ENCODE measurements at places on chromosomes 12 and 14.

DNA sequence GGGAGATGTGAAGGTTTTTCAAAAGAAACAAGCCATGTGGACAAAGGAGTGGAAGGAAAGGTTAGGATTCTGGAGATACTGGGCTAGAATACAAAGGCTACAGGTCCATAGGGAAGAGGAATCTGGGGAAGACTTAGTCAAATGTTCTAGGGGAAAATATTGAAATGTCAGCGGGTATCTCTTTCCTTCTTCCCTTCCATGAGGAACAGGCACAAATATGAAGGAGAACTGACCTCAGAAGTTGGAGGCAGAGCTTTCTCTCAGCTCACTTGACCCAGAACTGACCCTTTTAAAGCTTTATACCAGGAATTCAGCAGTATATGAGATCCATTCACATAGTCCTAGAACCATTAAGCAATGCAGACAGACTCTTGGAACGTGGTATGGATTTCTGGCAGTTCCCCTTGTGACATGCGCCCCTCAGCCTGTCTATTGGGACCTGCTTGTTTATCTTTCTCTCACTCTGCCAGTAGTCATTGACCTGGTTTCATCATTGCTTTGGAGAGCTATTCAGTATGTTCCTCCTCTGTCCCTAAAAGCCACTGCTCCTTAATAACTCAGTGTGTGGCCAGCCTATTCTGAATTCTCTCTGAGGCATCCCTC lies 43.0 kb upstream of the GSG1 start:
- no peak for DNase-seq

DNA sequence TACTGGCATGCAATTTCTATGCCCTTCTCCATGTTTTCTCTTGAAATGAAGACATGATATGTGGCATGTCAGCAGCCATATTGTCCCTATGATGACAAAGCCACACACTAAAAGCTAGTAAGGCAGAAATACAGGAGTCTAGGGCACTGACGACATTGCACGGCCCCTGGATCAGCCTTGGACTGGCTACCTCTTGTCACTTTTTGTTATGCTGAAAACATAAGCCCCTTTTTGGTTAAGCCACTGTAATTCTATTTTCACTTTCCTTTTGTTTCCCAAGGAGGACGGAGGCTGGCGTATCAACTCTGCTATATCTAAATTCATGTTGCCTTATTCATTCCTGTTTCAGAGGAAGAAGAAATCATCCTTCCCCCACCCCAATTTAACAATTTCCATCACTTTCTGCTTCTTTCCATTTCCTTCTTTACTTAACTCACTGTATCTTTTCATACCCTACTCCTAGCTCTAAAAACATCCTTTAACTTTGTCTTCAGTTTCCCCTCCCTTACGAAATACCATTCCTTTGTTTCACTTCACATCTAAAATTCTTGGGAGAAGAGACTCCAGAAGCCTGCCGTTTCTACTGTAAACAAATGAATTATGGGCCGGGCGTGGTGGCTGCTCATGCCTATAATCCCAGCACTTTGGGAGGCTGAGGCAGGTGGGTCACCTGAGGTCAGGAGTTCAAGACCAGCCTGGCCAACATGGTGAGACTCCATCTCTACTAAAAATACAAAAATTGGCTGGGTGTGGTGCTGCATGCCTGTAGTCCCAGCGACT lies 364.1 kb downstream of the PCNX1 start:
- DNase-seq, result no peak

DNA sequence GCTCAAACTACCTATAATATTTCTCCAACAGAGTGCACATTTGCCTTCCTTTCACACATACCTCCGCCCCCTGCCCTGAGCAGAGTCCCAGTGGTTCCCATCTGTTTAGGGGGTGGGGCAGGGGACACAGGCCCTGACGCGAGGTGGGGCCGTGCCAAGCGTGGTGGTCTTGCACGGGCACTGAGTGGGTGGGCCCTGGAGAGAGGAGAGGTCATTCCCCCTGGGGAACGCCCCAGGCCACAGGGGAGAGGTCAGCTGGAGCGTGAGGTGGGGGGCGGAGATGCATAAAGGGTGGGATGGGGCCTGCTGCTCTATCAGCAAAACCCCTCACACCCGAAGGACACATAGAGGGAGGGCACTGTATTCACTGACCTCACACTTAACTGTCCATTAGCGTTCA lies 441.9 kb downstream of the TMEM121 start:
- no peak for DNase-seq

DNA sequence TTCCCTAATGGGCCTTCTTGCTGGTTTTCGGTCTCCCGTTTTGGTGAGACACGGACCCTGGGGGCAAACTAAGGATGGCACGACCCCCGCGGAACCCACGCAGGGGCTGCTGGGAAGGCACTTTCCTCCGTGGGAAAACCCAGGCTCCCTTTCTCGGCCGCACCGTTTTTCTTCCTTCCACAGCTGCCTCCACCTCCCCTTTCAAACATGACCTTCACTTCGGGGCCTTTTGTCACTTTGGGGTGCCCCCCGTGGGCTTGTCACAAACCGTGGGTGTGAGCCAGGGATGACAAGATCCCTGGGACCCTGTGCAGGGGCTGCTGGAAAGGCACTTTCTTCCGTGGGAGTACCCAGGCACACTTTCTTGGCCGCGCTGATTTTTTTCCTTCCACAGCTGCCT lies 268.7 kb downstream of the ALG10 start:
- DNase-seq, result no peak

DNA sequence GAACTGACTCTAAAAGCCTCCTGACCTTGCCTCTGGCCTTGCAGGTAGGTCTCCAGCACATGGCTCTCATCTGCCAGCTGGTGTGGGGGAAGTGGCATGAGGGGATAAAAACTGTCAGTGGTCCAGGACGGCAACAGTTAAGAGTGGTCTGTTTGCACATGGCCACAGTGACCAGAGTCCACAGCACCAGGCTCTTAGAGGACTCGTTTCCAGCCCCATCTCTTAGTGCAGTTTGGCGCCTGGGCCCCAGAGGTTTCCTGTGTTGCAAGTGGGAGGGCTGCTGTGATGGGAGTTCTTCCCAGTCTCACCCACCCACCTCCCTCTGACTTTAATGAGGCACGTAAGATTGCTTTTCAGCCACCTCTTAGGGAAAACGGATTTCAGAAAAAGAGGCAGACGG lies 37.0 kb downstream of the APPL2 start:
- no peak for DNase-seq

- no peak for DNase-seq
Observed at GRCh38 chr14:63542231-63542999, 762 bp downstream of the PPP2R5E start.

DNA sequence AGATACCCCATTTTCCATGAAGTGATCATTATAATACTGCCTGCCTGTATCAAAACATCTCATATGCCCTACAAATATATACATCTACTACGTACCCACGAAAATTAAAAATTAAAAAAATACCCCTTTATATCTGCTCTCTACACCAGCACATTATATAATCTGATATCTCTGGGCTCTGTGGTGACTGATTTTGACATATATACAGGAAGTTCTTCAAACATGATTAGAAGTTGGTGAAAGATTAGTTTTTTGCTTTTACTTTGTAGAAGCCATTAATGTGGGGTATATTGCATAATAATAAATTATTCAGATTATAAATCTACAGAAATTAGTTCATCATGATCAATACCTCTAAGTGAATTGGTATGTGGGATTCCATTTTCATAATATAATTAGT lies 126.7 kb upstream of the MDM1 start:
- no peak for DNase-seq

DNA sequence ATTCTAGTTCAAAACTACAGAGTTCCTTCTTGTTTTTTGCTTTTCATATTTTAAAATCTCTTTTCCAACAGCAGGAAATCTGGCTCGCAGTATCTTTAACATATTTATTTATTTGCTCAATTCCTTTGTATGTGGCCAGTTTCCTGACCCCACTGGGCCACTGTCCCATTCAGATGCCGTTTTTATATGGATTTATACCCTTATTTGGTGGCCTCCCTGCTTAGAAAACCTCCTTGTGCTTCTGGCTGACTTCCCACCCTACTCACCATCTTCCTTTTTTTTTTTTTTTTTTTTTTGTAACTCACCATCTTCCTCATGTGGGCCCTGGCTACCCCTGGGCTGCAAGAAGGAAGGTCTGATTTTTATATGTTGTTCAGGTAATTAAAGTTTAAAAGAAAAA lies 53.9 kb downstream of the TTLL5 start:
- no peak for DNase-seq

DNA sequence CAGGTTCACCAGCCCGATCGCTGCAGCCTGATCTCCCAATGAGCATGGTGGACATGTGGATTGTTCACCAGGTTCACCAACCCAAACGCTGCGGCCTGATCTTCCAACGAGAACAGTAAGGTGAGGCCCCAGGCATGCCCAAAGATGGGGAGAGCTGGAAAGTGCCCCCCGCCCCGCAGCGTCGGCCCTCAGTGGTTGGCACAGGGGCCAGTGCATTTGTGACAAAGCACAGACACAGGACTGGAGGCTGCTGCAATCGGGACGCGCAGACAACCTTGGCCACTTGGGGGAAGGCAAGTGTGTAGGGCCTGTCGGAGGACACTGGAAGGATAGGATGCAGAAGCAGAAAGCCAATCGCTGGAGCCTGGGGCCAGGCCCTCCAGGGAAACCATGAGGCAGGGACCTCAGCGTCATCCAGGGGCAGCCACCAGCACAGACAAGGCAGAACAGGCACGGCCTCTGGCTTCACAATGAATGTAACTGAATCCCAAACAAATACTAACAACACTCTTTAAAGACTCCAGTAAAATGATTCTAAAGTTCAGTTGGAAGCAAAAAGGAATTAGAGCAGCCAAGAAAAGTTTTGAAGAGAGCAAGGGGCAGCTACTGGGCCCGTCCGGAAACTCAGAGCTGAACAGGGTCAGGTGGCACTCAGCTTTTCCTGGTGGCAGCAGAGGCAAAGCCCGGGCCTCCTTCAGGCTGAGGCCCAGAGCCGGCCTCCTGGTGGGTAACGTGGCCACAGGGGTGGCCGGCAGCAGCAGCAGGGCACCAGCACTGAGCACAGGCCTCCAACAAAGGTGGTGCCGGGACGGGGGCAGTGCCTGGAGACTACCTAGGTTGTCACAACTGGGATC lies 13.3 kb downstream of the BRF1 start:
- DNase-seq, result no peak

- DNase-seq, result no peak
Observed at GRCh38 chr14:61503167-61503801, 181.9 kb downstream of the PRKCH start.

DNA sequence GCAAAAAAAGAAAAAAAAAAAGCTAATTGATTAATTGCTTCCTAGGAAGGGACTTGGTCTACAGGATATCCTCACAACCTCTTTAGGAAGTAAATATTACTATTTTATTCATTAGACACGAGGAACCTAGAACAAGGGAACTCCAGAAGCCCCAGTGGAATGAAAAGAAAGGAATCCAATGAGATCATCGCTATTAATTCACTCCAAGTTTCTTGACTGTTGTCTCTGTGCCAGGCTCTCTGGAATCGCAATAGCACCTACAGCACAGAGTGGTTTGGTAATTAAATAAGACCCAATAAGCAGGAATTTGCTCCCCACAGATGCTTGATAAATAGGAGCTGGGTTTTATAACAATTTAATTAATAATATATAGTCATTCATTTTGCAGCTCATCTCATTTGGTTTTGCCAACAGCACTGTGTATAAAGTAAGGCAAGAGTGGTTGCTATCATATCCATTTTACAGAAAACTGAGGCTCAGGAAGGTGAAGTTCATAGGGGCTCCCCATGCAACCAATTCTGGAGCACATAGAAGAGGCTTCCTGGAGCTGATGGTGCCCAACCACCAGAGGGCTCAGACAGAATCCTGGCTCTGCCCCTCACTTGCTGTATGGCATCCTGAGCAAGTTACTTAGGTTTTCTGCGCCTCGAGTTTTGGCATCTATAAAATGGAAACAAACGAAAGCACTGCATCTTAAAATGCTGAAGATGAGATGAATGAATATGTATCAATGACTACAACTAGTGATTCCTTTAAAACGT lies 420.2 kb downstream of the MED13L start:
- DNase-seq, result no peak

DNA sequence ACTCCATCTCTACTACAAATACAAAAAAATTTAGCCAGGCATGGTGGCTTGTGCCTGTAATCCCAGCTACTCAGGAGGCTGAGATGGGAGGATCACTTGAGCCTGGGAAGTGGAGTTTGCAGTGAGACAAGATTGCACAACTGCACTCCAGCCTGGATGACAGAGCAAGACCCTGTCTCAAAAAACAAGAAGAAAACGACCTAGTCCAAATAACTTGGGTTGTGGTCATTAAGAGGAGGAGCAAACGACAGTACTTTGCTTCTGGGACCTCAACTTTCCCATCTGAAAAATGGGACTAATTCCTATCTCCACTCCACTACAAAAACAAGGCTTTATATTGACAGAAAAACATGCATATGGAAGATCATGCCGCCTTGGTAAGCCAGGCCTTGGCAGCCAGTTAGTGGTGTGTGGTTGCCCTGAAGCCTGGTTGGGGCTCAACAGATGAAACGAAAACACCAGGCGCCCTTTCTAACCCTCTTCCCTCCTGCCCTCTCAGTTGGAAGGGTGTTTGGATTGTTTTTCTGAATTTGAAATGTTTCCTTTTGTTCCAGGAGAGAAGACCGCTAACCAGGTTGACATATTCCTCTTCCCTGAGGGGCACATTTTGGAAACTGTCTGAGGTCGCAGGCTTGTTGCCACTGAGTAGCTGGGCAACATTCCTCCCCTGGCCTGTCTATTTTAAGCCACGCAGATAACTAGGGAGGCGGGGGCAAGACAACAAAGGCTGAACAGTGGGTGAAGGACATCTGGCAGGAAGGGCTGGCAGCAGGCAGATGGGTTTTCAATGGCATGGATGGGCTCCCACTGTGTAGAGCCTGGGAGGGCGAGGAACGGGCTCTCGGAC lies 13.7 kb upstream of the VPS37B start:
- DNase-seq, result peak; percentile 66

GRCh38 chr12:123058481-123058880 lies 78.0 kb downstream of the ARL6IP4 start:
- DNase-seq, result no peak

- DNase-seq, result no peak
Observed at GRCh38 chr12:111687255-111687654, 1.4 kb downstream of the ACAD10 start.

DNA sequence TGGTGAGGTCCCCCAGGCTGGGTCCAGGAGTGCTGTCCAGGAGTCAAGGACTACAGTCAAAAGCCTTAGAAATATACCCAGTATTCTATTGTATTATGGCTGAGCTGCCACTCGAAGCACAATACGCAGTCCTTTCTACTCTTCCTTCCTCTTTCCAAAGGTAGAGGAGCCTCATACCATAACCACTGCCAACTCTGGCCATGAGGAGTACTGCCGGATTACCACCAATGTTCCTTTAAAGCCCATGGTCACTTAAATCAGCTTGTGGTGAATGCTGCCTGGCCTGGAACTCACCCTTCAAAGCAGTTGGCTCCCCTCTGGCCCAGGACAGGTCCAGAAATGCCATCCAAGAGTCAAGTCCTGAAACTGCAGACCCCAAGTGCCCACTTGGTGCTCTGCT lies 425.4 kb downstream of the SLC16A7 start:
- no peak for DNase-seq

GRCh38 chr12:7782055-7782454 lies 7.1 kb upstream of the NANOG start:
- DNase-seq, result no peak

GRCh38 chr12:101591781-101592180 lies 3.0 kb upstream of the MYBPC1 start:
- no peak for DNase-seq

Measured in nucleus accumbens (tissue), 56 donors.